ENCODE measurements at places on chromosomes 2 and 18.

DNA sequence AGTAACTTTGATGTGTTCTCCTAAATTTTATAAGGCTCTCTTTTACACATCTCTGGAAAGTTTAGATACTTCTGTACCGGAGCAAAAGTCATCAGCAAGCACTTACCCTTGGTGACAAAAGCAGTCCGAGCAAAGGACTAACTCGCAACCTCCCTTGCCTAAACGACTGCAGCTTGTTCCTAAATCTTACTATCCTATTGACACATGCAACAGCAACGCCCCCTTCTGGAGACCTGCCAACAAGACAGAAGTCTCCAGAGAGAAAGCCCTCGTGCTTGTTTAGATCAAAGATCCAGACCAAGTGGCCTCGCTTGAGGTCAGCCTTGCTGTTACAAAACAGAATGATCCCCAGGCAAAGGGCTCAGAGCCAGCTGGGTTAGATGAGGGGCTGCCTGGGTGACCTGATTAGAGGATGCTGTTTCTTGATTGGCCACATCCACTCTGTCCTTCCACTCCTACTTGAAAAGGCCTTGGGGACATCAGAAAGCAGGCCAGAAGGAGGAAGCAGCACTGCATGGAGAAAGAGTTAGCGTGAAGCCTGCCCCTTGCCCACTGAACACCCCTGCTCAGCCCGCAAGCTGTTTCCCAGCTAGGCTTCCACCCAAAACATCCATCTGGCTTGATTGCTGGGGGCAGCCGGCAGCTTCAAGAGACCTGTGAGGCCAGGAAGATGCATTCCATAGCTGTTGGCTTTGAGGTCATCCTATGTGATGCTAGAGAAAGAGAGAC is 94.3 kb downstream of the HNRNPLL start:
- DNase-seq = peak; percentile 40

DNA sequence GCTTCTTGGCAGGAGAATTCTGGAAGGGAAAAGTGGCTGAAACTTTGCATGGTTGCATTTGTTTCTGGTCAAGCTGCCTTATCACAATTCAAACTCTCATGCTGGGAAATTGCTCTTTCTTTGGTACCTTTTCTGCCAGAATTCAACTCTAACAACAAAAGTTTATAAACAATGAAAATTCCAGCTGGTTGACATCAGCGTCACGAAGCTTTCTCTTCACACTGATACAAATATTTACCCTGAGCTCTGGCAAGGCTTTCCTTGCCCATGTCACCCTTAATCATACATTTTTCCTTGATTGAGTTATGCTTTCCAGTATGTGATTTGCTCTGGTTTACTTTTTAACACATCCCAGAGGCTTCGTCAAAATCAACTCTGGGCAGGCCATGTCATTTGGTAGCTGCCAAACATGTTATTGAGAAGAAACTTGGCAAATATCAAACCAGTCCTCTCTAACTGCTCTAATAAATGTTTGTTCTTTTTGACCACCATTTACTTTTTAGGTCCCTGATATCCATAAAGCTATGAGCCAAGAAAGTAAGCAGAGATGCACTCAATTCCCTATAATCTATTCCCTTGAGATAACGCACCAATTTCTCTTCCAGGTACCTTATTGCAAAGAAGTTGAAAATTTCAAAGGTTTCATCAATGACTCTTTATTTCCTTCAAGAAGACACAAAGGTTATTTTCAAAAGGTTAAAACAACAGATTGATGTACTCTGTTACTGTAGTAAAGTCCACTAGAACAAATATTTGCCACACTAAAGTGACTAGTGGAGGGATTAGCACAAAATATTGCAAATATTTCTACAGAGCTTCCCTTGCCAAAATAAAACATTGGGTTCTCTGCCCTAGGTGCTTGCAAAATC is 1241.1 kb upstream of the ZEB2 start:
- no peak for DNase-seq

- DNase-seq = no peak
Observed at GRCh38 chr2:11904029-11904428, 157.6 kb downstream of the LPIN1 start.

DNA sequence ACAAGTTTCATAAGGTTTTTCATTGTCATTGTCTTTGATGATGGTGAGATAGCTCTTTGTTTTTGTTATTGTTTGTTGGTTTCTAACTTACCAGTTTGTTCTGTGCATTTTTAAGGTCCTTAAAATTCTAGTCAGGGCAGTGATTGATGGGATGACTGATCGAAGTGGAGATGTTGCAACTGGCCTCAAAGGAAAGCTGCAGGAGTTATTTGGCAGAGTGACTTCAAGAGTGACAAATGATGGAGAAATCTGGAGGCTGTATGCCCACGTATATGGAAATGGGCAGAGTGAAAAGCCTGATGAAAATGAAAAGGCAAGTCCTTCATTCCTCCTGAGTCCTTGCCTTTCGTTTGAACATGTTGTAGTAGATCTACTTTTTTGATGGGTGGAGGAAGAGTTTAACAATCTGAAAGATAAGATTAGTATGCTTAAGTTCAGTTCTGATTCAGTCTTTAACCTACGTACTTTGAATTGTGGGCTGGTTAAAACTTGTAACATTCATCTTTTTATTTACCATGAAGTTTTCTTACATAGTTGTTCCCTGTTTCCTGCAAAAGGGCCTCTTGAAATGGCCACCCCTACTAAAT is 135.8 kb upstream of the LTBP1 start:
- no peak for DNase-seq

All from stimulated activated CD8-positive, alpha-beta memory T cell treated with anti-CD3 and anti-CD28 coated beads, Interleukin-7, amount 100 ng/mL, for 1 hour (primary cell).